ENCODE measurements at places on chromosomes 11 and 22.
A peak's percentile ranks its signal among the peaks of the same experiment; 100 is the strongest.

DNA sequence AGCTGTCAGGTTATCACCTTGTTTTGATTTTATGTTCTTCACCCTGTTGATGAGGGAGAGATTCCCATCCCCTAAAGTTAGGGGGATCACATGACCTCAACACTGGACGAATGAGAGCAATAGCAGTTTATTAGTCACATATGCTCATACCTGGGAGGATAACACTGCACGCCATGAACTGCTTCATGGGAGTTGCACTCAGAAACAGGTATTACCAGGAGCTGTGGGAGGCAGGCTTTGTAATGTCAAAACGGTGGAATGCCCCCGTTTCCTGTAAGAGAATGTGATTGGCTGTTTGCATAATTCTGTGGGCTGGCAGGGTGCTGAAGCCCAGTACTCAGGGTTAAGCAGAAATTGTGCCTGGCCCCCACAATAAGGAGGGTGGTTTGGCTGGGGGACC is 3.2 kb upstream of the THY1 start:
- no peak for DNase-seq

- DNase-seq = no peak
Measured at GRCh38 chr11:45092901-45093760, 53.3 kb upstream of the PRDM11 start.

- no peak for DNase-seq
Measured at GRCh38 chr22:19943082-19944026, 1.7 kb upstream of the TXNRD2 start.

DNA sequence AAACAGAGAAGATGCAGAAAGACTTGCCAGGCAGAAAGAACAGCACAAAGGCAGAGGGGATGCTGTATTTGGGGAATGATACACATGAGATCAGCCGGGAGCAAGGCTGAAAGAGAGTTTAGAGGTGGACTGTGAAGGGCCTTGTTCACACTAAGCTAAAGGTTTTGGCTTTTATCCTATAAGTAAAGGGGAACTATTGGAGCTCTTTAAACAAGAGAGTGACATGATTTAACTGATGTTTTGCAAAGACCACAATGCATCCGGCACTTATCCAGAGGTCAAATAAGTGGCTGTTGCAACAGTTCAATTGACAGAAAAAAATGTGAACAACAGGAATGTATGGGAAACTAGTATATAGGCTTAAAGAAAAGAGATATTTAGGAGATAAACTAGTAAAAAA is 64.7 kb upstream of the RRAS2 start:
- no peak for DNase-seq

DNA sequence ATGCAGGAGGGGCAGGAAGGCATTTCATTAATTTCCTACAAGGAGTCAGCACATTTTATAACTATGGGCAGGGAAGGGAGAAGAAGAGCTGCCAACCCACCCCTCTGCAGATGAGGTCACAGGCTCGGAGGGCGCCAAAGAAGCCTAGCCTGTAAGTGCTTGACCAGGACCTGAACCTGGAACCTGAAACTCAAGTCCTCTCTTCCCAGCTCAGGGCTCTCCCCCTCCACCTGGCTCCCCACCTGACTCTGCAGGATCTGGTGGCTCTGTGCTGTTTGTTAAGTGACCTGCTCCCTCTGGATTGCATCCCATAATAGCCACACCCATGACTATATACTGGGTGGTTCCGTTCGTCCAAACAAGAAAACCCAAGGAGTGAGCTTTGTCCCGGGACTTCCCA is 27.3 kb downstream of the SCGB1A1 start:
- no peak for DNase-seq

DNA sequence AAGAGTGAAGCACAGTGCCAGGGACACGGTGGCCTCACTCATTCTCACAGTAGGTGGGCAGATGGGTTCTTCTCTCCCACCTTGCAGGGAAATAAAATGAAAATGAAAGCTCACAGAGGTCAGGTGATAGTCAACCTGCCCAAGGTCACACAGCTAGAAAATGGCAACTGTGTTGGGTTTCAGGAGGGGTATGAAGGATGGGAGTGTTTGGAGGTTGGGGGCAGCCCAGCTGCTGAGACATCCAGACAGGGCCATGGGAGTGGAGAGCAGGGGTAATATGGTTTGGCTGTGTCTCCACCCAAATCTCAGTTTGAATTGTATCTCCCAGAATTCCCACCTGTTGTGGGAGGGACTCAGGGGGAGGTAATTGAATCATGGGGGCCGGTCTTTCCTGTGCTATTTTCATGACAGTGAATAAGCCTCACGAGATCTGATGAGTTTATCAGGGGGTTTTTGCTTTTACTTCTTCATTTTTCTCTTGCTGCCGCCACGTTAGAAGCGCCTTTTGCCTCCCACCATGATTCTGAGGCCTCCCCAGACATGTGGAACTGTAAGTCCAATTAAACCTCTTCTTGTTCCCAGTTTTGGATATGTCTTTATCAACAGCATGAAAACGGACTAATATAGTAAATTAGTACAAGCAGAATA is 247.0 kb downstream of the TENM4 start:
- DNase-seq = no peak

DNA sequence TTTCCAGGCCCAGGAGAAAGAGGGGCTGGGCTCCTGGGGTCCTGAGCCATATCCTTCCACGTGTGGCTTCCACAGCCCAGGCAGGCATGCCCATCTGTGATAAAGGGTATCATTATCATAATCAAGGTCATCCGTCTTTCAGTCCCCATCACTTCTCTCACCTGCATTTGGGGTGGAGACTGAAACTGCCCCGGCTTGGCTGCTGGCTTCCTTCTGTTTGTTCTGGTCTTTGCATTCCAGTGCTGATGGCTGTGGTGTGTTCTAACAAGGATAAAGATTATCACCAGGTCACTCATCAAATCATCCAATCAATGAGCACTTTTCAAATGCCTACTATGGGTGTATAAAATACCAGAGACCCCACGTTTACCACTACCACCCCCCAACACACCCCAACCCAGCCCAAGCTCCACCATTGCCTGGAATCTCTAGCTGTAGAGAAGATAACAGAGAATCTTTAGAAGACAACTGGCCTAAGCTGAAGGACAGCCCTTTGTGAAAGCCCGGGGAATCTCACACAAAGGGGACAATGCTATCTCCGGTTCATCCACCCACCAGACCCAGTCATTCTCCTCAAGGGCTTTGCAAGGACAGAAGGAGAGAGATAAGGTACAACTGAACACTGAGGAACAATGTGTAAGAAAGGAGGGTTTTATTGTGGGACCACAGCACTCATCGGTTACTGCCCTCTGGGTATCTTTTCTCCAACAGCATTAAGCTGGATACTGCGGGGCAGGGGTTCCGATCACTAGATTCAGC is 54.9 kb downstream of the AHNAK start:
- DNase-seq = no peak

- DNase-seq = no peak
Measured at GRCh38 chr11:28472904-28473303, 364.7 kb downstream of the METTL15 start.

DNA sequence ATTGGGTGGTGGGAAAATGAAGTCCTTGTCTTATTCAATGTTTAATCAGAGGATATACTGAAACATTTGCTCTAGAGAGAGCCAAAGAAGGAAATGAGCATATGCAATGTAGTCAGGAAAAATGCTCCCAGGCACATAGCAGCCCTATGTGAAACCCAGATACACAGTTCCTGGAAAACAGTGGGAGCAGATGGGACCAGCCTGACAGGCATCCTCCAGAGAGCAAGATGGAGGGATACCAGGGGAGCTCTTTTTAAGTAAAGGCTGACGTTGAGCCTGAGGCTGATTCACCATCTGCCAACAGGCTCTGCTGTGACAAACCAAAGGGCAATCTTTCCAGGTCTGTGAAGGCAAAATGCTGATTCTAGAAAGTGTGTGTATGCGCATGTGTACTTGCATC is 559.4 kb upstream of the KIRREL3 start:
- DNase-seq = no peak

- peak; percentile 71 for DNase-seq
Measured at GRCh38 chr11:35030716-35031213, 108.2 kb upstream of the CD44 start.

DNA sequence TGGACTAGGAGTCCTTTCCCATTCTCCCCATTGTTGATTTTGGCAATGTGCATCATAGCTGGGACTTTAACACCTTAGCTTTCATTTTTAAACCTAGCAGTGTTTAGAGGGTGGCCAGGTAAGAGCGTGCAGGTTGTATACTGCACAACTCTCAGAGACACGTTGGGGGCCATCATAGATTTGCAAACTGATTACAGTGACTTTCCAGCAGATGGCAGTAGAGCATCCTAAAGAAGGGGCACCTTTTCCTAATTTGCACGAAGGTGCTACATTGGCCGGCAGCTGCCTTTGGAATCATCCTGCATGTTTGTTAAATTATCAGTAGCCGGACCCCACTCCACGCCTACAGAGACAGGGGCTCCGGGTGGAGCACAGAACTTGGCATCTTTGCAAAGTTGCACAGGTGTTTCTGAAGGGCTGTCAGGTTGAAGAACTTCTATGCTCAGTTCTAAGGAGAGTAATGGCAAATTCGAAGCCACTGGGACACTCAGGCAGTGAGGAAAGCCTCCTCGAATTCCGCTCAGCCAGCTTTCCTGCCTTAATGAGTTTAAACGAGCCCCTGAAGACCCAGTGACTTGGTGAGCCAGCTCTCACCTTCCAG is 7.7 kb downstream of the LHFPL7 start:
- no peak for DNase-seq

DNA sequence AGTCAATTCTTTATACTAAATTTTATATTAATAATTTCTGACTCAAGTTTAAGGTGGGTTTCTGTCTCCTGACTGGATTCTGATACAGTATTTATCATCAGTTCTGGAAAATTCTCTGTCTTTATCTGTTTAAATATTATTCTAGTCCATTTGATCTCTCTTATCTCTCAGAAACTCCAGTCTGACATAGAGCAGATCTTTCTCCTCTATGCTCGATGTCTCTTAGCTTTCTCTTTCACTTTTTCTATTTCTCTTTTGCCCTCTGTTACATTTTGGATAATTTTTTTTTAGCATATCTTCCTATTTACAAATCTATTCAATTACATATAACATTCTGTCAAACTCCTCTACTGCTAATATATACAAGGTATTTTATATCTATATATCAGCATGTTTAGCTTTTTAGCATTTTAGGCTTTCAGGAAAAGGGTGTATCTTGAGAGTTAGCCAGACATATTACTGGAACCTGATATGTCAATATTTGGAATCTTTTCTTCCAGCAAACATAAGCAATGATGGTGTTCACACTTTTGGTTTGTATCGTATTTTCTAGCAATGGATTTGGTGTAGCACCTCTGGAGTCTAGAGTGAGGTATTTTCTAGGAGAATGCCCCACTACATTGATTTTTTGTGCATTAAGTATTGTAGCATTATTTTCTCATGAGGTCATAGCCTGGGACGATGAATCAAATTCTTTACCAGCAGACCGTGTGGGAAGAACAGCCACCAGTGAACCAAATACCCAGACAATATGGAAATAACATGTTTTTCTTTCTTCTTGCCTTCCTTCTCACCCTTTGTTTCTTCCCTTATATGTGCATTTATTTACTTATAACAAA is 4.1 kb upstream of the NNMT start:
- DNase-seq = no peak

GRCh38 chr11:115644856-115645255 is 140.6 kb upstream of the CADM1 start:
- no peak for DNase-seq

- DNase-seq = no peak
Measured at GRCh38 chr11:109998921-109999320, 94.3 kb upstream of the ZC3H12C start.

- no peak for DNase-seq
Measured at GRCh38 chr11:128509621-128510389, 77.6 kb downstream of the ETS1 start.
